ENCODE measurements at places on chromosomes 11 and 22.

- DNase-seq = no peak
Observed at GRCh38 chr11:134231958-134232659, 7.6 kb downstream of the VPS26B start.

DNA sequence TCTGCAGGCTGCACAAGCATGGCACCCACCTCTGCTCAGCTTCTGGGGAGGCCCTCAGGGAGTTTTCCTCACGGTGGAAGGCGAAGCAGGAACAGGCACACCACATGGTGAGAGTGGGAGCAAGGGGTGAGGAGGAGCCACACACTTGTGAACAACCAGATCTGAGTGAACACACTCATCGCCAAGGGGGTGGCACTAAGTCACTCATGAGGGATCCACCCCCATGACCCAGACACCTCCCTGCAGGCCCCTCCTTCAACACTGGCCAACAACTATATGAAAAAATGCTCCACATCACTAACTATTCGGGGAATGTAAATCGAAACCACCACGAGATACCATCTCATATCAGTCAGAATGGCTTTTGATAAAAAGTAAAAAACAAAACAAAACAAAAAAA, 722 bp upstream of the KRTAP5-2 start:
- no peak for DNase-seq

DNA sequence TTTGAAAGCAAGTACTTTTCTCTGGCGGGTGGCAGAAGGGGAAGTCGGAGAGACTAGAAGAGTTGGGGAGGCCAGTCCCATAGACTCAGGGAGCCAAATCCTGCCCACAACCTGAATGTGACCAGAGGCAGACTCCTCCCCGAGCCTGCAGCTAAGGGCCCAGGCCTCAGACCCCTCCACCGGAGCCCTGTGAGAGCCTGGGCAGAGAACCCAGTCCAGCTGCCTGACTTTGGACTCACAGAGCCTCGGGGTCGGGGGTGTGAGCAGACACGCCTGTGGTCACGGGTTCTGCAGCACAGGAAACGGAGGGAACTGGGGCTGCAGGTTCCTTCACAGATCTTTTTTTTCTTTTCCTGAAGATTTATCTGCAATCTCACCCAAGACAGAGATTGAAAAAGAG, 312.3 kb downstream of the CTTN start:
- DNase-seq = no peak

- DNase-seq = no peak
Observed at GRCh38 chr11:116796548-116796947, 4.9 kb upstream of the APOA5 start.

- DNase-seq = no peak
Observed at GRCh38 chr22:43174941-43175531, 11.9 kb downstream of the TTLL12 start.

All from HTR-8/SVneo (cell line).